ENCODE measurements at places on chromosomes 5 and 9.

DNA sequence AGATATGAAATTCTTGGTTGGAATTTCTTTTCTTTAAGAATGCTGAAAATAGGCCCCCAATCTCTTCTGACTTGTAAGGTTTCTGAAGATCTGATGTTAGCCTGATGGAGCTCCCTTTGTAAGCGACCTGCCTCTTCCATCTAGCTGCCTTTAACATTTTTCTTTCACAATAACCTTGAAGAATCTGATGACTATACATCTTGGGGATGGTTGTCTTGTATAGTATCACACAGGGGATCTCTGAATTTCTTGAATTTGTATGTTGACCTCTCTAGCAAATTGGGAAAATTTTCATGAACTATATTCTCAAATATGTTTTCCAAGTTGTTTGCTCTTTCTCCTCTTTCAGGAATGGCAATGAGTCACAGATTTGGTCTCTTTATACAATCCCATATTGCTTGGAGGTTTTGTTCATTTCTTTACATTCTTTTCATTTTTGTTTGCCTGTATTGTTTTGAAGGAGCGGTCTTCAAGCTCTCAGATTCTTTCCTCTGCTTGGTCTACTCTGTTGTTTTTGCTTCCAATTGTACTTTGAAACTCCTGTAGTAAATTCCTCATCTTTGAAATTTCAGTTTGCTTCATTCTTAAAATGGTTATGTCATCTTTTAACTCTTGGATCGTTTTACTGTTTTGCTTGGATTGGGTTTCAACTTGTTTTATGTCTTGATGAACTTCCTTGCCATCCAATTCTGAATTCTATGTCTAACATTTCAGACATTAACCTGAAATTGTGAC lies 245.2 kb upstream of the TARS1 start:
- no peak for DNase-seq

- no peak for DNase-seq
Observed at GRCh38 chr9:28365728-28366127, 792.4 kb upstream of the C9orf72 start.

DNA sequence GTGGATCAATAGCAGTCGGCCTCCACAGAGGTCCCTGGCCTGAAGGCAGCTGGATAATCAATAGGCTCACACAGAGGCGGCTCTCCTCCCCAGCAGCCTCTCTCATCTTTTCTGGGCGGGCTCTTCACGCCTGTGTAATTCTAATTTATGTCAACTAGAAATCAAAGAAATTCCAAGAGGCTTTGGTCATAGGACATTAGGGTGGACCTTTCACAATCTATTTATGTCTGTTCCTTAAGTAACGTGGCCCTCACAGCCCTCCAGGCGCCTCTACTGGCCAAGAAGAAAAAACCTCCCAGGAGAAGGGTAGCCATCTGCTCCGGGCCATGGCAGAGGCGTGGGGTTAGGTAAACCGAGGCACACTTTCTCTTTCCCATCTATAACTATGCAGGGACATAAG lies 205.1 kb upstream of the EFNA5 start:
- DNase-seq: no peak

- DNase-seq: no peak
Observed at GRCh38 chr5:74638544-74638969, 2.0 kb downstream of the ENC1 start.

GRCh38 chr9:80866576-80867227 lies 822.6 kb downstream of the TLE1 start:
- no peak for DNase-seq

GRCh38 chr5:172735141-172735831 lies 35.7 kb downstream of the DUSP1 start:
- no peak for DNase-seq

- DNase-seq: no peak
Observed at GRCh38 chr9:74415995-74416394, 81.1 kb upstream of the RORB start.

DNA sequence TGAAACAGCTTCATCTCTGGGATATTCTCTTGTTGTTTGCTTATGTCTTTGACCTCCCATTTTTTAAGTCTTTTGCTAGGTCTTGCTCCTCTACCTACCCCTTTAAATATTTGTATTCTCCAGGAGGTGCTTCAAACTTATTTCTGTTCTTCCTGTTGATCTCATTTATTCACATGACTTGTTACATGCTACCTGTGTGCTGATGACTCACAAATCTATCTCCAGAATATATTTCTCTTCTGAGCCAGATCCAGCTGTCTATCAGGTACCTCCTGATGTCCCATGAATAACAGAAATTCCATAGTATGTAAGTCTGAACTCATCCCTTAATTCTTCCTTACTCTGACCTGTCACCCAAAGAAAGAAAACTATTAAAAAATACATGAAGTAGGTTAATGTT lies 11.0 kb downstream of the NIPBL start:
- no peak for DNase-seq

GRCh38 chr5:153153086-153153485 lies 337.4 kb upstream of the GRIA1 start:
- no peak for DNase-seq

- no peak for DNase-seq
Observed at GRCh38 chr9:35826071-35826701, 2.3 kb downstream of the FAM221B start.

DNA sequence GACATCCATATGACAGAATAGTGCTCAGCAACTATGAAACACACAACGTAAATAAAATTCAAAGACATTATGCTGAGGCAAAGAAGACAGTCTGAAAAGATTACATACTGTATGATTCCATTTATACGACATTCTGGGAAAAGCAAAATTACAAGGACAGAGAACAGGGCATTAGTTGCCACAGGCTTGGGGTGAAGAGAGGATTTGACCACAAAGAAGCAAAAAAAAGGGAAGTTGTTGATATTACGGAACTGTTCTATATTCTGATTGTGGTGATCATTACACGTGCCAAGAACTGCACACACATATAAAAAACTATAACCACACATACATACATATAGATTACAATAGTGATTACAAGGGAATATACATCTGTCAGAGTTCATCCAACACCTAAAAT lies 24.1 kb downstream of the CDK5RAP2 start:
- no peak for DNase-seq

DNA sequence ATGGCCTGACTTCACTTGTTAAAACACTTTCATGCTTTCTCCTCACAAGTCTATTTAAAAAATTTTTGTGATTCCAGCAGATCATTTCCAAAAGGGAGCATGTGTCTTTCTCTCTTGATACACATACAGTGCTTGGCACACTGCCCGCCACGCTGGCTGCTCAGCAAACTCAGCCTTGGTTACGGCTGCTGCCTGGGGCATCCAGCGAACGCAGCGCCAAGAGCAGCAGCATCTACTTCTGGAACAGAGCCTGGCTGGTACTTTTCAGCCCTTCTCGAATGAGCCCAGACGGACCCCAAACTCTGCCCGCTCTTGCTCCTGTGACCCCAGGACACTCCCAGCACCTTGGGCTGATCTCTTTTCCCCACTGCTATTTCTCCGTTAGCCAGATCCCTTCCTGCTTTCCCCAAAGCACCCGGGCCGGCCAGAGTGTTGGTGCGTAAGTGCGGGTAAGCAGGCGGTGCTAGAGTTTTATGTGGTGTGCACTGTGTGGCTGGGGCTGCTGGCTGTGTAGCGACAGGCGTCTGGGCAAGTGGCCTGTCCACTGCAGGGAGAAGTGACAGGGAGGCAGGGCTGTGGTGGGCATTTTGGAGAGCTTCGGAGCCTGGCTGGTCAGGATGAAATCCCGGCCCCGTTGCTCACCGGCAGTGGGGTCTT lies 73.2 kb downstream of the SH3PXD2B start:
- peak; percentile 29 for DNase-seq

GRCh38 chr5:42858687-42859086 lies 47.0 kb upstream of the SELENOP start:
- DNase-seq: no peak

DNA sequence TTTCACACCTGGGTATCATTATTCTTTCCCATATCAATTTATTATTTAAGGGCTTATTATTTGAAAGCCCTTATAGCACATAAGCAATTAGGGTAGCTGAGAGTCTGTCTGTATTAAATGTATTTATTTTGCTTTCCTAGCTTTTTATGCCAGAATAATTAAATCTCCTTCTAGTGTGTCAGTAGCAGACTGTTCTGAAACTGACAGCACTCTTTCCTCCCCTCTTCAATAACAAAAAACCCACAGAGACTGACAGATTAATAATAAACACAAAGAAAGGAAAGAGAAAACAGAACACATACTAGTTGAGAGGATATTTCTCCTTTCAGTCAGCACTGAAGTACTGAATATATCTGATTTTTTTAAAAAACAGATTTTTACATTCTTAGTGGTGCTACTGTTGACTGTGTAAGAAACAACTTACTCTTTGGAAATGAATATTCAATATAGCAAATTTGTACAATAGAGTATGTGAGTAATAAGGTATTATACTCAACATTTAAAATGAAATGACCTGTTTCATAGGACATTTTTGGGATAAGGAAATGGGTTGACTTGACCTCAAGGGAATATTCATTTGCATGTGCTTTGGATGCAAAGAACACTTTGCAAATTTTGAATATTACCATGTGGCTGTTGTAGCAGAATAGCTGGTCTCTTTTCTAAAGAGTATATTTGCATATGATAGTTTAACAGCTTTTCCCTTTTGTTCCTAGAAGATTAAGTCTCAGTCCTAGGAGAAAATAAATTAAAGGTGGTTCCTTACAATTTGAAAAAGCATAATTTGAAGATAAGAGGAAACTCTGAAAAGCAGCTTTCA lies 208.3 kb downstream of the SPATA31D1 start:
- DNase-seq: no peak

DNA sequence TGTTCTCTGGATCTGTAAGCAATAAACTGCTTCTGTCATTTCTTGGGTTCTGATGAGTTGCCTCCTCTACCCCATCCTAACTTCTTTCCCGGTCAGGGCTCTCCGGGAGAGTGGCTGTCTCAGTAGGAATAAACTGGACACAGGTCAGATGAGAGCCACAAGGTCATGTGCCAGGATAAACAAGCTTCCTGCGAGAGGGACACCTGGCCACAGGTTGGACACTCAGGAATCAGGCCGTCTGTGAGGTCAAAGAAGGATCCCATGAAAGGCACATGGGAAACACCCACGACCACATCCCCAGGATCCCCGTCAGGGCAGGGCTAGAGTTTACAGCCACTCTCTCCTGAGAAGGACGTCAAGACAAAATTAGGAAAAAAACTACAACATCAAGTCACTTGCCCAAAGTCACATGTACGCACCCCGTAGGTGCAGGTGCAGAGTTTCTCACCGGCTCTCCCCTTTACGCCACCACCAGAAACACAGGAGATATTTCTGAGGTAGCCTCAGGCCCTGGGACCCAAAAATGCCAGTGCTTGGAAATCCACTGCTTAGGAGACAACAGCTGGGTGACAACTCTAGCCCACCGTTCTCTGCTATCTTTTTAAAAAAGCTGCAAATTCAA lies 28.7 kb downstream of the CCT5 start:
- no peak for DNase-seq

- DNase-seq: no peak
Observed at GRCh38 chr5:138668451-138669380, 84.5 kb upstream of the CTNNA1 start.

DNA sequence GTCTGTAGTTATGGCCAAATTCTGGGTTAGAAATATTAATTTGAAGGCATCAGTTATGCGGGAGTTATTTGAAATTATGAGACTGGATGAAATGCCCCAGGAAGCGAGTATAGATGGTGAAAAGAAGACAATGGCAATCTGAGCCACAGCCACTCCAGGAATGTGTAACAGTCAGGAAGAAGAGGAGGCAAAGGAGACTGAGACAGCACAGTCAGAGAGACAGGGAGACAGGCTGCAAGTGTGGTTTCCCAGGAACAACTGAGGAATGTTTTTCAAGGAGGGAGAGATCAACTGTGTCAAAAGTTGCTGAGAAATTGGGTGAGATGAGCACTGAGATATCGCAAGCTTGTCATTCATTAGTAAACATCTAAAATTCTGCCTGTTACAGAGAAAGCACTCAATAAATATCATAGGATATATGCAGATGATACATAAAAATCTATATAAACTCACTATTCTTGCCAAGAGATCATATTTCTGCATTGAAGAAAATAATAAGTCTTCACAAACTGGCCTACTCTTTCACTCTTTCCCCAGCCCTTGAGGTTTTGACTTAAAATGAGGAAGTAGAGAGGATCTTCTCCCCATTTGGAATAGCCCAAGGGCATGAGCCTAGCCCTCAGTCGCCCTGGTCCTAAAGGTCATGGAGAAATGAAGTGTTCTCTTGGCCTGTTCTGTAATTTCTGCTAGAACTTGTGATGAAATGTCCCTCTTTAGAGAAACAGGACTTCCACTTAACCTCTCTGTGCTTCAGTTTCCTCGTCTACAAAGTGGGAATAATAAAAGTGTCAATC lies 48.5 kb upstream of the RLN1 start:
- no peak for DNase-seq

DNA sequence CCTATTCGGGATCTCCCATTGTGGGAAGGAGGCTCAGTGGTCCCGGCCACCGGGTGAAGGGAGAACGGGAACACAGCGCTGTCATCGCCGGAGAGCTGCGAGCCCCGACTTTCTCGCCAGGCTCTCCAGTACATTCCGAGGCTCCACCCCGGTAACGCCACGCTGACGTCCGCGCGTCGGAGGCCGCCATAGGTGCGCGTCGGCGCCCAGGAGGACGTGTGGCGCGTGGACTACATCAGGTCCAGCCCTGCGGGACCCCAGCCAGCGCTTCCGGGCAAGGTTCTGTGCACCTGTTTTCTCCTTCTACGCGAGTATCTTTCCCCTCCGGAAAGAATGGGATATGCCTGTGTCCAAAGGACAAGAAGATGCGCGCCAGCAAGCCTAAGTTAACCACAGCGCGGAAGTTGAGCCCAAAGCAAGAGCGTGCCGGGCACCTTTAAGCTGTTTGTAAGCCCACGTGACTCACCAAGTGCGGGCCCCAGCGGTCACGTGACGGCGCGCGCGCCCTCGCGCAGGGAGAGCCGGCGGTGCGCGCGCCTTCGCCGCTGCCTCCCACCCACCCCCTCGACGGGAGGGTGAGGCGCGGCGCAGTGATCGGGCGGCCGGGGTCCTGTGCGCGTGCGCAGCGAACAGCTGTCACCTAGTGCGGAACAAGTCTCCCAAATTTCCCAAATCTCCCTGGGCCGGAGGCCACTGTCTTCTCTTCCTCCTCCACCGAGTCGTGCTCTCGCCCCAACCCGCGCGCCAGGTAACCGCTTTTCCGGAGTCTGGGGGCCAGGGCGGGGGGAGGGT lies at the start of gene KDM4C:
KDM4C (plus strand) TSS at position 518 of the 792 bp plus-strand sequence. CDS start 35,016 bp downstream, outside the sequence.
- DNase-seq: peak; percentile 59

All from cerebellar nuclear complex (tissue), 1 donor.